ENCODE measurements at places on chromosomes 7 and 10.

DNA sequence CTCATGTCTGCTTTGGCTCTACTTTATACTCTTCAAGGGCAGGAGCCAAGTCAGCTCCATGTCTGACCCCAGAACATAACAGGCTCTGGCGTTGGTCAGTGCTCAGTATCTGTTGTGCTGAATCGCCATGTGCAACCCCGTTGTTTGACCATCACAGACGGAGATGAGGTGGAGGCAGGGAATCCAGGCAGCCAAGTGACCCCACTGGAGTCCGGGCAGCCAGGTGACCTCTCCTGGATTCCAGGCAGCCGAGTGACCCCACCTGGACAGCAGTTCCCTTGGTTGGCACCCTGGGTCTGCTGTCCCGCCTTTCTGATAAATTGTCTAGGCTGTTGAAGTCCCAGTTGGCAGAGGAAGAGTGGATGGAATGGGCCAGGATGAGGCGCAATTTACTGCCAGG lies 232.2 kb downstream of the TCERG1L start:
- no peak for DNase-seq

GRCh38 chr10:107072786-107073185 lies 91.7 kb downstream of the SORCS1 start:
- no peak for DNase-seq

GRCh38 chr10:129744134-129745111 lies 219.7 kb downstream of the EBF3 start:
- no peak for DNase-seq

DNA sequence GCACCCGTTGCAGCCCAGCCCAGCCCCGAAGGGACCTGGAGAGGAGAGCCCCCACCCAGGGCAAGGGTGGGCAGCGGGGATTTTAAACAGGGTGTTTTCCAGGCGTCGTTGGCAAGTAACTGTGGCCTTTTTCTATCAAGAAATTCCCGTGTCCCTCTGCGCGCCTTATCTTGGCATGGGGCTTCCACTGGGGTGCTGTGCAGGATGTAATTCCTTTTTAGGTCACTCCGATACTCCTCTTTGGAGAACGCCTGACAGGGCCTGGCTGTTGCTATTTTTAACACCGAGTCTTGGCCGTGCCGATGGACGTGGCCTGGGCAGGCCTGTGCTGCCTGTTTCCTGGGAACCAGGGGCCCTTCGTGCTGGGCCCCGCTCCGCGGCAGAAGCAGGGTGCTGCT lies 93.8 kb downstream of the INPP5A start:
- DNase-seq, result no peak

- DNase-seq, result no peak
Measured at GRCh38 chr10:130434446-130435385, 298.5 kb downstream of the GLRX3 start.

GRCh38 chr10:98253499-98253898 lies 14.5 kb downstream of the LOXL4 start:
- no peak for DNase-seq

DNA sequence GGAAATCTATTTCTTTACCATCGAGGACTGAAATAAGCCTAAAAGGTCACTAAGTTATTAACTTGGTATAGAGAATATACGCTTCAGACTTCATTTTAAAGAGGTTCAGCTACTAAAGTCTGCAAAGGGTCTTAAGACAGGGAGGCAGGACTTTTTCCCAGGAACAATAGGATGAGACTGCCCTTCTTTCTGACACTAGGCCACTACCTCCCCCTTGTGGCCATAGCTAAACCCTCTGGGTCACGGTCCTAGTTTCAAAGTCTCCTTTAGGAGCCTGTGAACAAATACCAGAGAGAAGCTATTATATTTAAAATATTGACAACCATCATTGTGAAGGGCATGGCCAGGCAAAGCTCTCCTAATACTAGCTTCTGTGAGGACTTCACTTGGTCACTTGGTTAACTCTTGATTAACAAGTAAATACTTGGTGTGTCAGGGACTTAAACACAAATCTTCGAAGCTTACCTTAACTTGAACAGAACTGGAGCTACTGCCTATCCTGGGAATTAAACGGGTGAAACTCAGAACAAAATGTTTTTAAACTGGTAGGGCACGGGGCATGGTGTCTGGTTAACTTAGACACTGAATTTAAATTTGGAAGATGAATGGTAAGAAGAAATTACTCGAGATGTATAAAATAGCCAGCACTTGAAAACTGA lies 75.6 kb downstream of the CCDC6 start:
- DNase-seq, result peak; percentile 17

DNA sequence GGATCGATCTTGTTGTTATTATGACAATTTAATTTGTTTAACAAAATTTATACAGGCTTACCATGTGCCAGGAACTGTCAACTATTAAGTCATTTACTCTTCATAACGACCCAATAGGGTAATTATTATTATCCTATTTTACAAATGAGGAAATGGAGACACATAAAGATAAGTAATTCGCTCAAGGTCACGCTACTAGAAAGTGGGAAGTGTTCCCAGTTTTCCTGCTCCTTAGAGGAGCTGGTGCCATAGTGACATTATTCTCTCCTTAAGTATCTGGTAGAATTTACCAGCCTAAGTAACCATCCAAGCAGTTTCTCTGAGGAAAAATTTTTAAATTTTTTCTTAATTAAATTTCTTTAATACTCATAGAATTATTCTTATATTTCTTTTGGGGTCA lies 360.9 kb upstream of the RNF32 start:
- DNase-seq, result no peak

GRCh38 chr7:31466036-31466435 lies 47.9 kb upstream of the ITPRID1 start:
- DNase-seq, result no peak

DNA sequence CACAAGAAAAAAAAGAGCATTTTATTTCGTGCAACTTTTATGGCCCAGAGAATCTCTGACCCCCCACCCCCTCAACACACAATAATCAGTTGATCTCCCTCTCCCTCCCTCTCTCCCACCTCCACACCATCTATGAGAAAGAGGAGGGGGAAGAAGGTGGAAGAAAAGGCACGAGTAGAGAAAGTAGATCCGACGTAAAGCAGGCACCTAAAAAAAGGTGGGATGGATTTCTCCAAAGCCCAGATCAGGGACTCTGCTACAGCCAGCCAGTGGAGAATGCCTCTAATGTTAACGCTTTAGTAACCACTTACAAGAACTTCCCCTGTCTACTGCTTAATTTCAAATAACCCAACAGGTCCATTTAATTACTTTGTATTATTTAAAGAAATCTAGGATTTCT lies 24.4 kb downstream of the KMT2C start:
- no peak for DNase-seq

DNA sequence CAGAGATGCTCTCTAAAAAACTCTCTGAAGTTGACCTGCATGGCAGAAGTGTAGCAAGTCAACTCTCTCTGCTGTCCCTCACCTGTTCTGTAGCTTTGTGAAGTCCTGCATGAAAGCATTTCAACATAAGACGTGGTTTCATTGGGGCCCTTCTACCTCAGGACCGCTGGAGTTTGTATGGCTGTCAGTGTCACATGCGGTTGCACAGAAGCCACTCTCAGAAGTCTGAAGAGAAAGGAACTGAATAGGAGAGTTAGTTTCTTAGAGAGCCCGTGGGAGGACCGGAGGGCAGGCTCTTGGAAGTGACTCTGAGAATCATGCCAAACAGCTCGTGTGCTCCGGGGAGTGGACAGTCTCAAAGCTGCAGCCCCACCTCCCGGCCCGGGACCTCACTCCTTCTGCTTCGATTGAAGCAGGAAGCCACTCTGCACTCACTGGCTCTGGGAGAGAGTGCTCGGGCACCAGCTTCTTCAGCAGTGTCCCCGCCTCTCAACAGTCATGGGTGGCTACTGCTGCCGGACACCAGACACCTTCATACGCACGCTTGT lies 486.7 kb downstream of the SDK1 start:
- DNase-seq, result no peak

GRCh38 chr10:373526-374309 lies 238.5 kb downstream of the ZMYND11 start:
- DNase-seq, result peak; percentile 56

GRCh38 chr7:134933460-134934068 lies 52.7 kb upstream of the AGBL3 start:
- DNase-seq, result no peak

DNA sequence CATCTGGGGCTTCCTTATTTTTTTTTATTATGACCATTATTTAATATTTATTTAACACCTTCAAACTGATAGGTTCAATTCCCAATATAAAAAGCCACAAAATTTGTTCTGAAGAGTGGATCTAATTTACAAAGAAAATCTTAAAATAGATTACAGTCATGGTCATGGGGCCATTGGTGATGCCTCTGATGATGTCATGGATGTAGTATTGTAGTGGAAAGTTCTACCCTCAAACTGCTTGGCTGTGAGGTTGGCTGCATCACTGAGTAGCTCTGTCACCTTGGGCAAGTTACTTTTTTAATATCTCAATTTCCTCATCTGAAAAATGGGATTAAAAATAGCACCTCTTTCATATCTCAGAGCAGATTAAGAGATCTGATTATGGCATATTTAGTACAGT lies 128.5 kb downstream of the DKK1 start:
- no peak for DNase-seq

DNA sequence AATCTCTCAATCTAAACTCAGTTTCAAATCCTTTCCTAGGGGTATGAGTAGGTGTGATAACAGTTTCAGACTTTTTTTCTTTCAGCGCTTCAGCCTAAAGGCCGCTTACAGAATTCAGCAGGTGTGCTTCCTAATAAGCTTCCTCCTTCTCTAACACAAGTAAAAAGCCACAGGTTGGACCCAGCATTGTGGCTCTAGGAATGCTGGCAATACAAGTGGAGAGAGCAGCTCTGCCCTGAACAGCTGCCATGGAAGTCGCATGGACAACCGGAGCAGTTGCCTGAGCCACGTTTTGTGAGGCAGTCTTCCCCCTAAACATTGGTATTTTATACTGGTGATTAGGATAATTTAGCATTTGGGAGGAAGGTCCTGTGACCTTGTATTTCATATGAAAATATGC lies 83.5 kb downstream of the ST7 start:
- no peak for DNase-seq

- DNase-seq, result peak; percentile 89
Measured at GRCh38 chr10:6171881-6172695, 30.6 kb upstream of the PFKFB3 start.

- DNase-seq, result no peak
Measured at GRCh38 chr10:59397961-59398360, 35.6 kb upstream of the FAM13C start.

DNA sequence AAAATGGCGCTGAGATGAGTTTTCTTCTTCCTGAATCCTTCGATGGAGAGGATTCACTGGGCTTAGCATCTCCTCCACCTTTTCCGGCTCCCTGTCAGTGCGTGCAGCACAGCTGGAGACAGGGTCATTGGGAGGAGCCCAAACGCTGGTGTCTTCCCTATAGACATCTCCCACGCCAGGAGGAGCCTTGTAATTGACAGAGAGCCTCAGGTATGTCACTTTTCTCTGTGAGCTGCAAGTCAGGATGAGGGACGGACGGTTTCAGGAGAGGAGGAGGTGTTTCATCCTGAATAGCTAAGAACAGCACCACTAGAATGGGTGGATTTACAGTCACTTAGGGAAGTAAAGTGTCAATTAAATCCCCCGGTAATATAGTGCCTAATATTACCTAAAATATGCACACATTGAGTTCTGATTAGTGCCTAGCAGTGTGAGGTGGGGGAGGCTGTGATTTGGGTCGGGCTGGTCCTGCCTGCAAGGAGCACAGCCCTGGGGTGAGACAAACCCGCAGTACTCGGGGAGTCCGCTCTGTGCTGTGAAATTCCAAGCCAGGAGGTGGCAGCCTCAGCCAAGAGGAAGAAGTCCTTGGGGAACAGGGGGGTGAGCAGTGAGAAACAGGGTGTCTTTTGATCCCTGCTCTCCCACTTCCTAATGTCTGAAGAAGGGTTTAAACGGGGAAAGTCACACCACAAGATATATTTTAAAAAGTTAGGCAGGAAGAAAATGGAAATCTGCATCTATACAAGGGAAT lies 28.2 kb downstream of the IL15RA start:
- peak; percentile 32 for DNase-seq

GRCh38 chr10:96973809-96974747 lies 142.0 kb downstream of the LCOR start:
- peak; percentile 22 for DNase-seq

- DNase-seq, result peak; percentile 84
Measured at GRCh38 chr10:15084502-15084922, 4.1 kb downstream of the ACBD7 start.
